ENCODE measurements at places on chromosomes 3 and 15. TPM values are rescaled to one million over a fixed set of nuclear protein-coding genes. Genes with fewer than 3 reads are reported as not detected.

Gene RASGRF1
- 0.22 TPM for total RNA-seq

Gene HDDC3
- total RNA-seq, result 15.6 TPM

Gene SEMA3G
- 148 TPM for total RNA-seq

Gene A4GNT
- not detected for total RNA-seq

Gene GOLGA8N
- 19.6 TPM for total RNA-seq

Gene GASK1A
- 10.1 TPM for total RNA-seq
